AG04449 (cell line): ENCODE measurements at places on chromosomes 1 and 21.

DNA sequence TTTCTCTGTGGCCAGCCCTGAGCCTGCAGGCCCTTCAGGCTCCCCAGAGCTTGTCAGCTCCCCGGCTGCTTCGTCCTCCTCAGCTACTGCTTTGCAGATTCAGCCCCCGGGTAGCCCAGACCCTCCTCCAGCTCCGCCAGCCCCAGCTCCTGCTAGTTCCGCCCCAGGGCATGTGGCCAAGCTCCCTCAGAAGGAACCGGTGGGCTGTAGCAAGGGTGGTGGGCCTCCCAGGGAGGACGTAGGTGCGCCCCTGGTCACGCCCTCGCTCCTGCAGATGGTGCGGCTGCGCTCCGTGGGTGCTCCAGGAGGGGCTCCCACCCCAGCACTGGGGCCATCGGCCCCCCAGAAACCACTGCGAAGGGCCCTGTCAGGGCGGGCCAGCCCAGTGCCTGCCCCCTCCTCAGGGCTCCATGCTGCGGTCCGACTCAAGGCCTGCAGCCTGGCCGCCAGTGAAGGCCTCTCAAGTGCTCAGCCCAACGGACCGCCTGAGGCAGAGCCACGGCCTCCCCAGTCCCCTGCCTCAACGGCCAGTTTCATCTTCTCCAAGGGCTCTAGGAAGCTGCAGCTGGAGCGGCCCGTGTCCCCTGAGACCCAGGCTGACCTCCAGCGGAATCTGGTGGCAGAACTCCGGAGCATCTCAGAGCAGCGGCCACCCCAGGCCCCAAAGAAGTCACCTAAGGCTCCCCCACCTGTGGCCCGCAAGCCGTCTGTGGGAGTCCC lies 45.4 kb downstream of the YARS1 start:
- no peak for DNase-seq

DNA sequence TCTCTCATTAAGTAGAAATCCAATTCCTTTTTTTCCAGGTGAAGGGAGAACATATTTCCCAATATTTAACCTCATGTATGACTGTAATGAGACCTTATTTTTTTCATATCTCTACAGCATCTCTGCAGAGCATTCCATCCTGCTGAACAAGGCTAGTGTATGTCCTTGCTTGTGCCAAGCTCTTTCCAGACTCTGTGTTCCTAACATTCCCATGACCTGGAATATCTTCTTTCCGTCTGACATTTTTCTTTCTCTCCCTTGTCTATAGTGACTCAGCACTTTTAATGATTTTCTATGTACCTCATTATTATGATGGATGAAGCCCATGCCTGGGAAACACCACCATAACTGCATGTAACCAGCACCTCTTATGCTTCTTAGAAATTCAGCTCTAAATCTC lies 278.3 kb upstream of the NRIP1 start:
- no peak for DNase-seq

DNA sequence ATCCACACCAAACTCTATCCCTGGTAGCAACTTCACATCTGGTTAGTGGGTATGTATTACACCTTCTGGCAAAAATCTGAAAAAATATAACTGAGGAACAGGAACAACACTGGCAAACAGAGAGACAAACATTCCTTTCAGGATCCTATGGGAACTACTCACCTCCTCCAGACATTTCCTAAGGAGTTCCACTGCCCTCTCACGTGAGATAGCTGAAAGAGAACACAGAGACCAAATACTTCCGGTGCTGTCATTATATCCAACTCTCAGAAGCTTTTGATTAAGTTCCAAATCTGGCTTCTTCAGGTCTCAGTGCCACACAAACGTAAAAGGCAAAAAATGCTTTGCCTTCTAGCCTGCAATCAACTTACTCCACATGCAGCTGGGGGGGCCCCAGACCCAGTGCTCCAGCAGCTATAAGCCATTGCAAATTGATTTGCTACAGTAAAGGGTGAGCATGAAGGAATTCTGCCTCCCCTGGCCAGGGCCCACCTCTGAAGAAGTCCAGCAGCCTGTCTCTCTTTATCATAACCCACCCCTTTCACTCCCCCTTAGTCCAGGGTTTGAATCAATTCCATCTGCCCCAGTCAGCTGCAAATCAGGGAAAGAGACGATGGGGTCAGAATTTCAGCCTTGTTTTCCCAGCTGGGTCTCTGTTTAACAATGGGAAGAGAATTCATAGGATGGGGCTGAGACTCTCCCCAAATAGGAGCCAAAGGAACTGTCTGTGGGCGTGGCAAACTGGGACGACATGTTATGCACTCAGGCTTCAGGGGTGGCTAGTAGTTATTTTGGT lies 32.2 kb downstream of the TFAP2E start:
- DNase-seq: no peak

- no peak for DNase-seq
Measured at GRCh38 chr1:215082532-215083382, at the start of gene KCNK2. TSS of gene KCNK2 (plus strand) at chr1:215082737. CDS start at chr1:215083386, 649 bp downstream.

DNA sequence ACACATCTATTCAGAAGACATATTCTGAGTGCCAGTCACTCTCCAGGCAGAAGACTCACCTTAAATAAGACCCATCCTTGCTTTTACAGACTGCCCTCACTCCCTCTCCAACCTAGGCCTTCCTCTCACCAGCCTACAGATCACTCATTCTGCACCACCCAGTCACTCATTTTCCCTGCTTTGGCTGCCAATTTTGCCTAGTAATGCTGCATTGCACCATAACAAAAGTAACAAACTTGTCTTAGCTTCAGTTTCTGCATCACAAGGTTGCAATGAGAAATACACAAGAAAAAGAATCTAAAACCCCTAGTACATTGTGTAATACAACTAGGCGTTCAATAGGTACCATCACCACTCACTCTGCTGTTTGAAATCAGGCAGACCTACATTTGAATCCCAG lies 292.4 kb downstream of the PLPP3 start:
- no peak for DNase-seq

DNA sequence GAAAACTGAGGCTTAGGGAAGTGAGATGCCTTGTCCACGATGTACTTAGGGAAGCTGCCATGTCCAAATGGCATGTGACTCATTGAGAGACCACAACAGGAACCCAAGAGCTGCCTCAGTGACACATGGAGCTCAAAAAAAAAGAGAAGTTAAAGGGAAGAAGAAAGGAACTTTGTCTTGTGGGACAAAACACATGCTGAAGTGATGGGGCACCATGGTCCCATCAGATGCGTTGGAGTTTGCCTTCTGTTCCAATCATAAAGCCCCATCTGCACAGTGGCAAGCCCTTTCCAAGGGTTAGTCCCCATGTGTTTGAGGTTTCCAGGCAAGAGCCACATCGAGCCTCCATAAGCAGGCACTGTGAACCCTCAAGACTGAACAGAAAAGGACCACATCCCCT lies 8.0 kb downstream of the MED8 start:
- DNase-seq: no peak

DNA sequence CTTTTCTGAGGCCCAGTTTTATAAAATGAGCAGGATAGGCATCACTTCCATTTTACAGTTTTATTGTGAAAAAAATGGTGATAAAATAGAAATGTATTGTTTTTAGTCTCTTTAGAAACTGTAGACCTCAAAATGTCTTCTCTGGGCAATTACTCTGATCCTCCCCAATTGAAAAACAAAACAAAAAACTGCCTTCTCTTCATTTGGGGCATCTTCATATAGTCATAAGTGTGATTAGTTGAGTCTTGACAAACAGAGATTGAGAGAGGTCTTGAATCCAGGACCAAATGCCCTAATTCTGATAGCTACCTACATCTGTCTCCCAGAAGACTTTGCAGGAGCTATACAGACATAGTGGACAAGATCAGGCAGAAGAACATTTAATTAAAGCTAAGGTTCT lies 62.9 kb downstream of the LRRC8C start:
- no peak for DNase-seq

- DNase-seq: no peak
Measured at GRCh38 chr1:226980565-226981385, 40.7 kb downstream of the COQ8A start.
